Activated CD4-positive, alpha-beta T cell treated with anti-CD3 and anti-CD28 coated beads for 36 hours (primary cell): ENCODE measurements at places on chromosomes 5 and 9. TPM values are rescaled to one million over a fixed set of nuclear protein-coding genes. Genes with fewer than 3 reads are reported as not detected.

ADGRD2 gene
- not detected for total RNA-seq

ZNF658 gene
- total RNA-seq: 2.8 TPM

YIPF5 gene
- 39.1 TPM for total RNA-seq

SHC3 gene
- not detected for total RNA-seq

FLT4 gene
- total RNA-seq: 0.98 TPM

ANKRD34B gene
- total RNA-seq: not detected

AP3B1 gene
- total RNA-seq: 55.7 TPM

DNA sequence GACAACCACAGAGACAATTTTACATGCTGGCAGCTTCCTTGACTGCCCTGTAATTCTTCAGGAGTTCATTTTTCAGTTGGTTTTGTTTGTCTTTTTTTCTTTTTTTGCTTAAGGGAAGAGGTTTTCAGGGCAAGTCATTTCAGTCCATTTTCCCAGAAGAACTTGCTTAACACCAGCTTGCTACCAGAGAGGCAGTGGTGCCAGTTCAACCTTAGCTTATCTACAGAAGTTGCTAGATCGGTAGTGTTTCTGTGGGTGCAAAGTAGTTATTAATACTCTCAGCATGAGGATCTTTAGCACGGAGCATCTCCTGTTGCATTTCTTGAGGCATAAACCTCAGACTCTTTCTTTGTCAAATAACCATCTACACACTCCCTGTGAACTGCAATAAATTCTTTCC lies 1.1 kb downstream of the SPEF2 start:
- H3K27ac ChIP-seq: peak overlapping the region; percentile 99
- peaks cover 36% of the 10 kb centered on the region for H3K4me1 ChIP-seq
- DNase-seq: no peak
- peaks cover 3% of the 10 kb centered on the region for H3K36me3 ChIP-seq
- H3K4me3 ChIP-seq: peak overlapping the region; percentile 83

GRCh38 chr5:72647806-72648205 lies 140.6 kb upstream of the ZNF366 start:
- no peaks in the 10 kb centered on the region for H3K36me3 ChIP-seq
- H3K4me1 ChIP-seq: no peaks in the 10 kb centered on the region
- DNase-seq: no peak

DNA sequence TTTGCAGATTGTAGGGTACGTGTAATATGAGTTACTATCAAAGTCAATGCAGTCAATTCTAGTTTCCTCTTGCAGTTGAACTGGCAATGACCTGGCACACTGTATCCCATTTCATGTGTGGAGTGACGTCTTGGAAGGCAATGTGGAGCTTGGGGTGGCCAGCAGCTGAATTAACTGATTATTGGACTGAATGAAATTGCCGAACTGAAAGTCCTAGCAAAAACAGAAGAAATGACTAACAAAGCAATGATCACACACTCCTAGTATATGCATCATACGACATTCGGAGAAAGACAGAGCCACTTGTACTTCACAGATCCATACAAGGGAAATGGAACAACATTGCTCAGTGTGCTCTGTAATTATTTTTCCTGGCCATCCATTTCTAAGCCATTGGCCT lies 259.1 kb upstream of the DAPK1 start:
- no peak for DNase-seq
- no peaks in the 10 kb centered on the region for H3K4me1 ChIP-seq
- H3K36me3 ChIP-seq: no peaks in the 10 kb centered on the region
- H3K27ac ChIP-seq: no peak overlapping the region
- no peak overlapping the region for H3K4me3 ChIP-seq

DNA sequence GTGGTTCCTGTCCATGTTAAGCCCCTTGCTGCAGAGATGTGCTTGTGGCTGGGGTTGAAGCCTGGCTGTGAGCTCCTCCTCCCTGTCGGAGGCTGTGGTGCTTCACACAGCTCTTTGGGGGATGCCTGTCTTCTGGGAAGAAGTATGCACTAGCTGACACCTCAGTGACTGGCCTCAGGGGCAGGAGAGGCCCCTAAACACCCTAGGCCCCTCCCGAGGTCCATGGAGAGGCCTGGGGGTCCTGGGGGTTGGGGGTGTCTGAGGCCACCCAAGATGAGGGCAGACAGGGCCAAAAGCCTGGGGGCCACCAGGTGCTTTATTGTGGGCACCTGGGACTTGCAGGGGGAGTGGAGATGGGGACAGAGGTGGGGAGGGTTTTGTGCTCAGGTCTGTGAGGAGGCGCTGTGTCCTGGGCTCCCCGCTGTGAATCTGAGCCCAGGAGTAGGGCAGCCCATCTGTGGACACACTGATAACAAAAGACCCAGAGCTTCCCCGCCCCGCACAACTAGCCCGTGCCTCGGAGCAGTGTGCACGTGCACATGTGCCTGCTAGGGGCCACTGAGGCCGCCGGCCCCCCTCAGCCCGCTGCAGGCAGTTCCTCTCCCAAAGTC lies 92.0 kb downstream of the PHF2 start:
- H3K4me1 ChIP-seq: no peaks in the 10 kb centered on the region
- DNase-seq: peak; percentile 2
- no peak overlapping the region for H3K4me3 ChIP-seq
- no peaks in the 10 kb centered on the region for H3K27me3 ChIP-seq
- peaks cover 5% of the 10 kb centered on the region for H3K36me3 ChIP-seq
- no peak overlapping the region for H3K27ac ChIP-seq

- H3K27me3 ChIP-seq: no peaks in the 10 kb centered on the region
- no peaks in the 10 kb centered on the region for H3K36me3 ChIP-seq
- H3K4me3 ChIP-seq: no peak overlapping the region
- H3K4me1 ChIP-seq: no peaks in the 10 kb centered on the region
- no peak for DNase-seq
These were observed 24.0 kb upstream of the TRIM14 start for GRCh38 chr9:98142925-98143481.

DNA sequence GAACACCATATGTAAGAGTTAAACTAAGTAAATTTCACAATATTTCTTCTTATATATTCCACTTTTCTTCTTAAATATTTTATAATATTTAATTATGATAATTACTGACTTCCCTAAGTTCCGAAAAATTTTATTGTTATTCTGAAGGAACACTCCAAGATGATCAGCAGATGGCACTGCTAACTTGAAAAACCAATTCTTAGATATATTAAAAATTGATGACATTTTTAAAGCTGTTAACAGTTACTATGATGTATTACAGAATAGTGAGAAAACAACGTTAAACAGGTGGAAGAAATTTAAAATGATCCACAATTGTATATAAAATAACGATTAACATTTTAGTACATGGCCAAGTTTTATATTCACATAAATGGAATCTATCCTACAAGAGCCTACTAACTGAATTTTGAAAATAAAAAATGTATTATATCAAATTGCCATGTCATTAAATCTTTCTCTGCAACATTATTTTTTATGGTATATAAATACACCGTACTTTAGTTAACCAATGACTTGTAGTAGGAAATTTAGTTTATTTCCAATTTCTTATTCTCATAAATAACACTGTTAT lies 30.1 kb upstream of the MUSK start:
- no peak for DNase-seq
- H3K36me3 ChIP-seq: no peaks in the 10 kb centered on the region
- no peaks in the 10 kb centered on the region for H3K27me3 ChIP-seq
- H3K27ac ChIP-seq: no peak overlapping the region
- no peaks in the 10 kb centered on the region for H3K4me1 ChIP-seq

GRCh38 chr5:88829054-88829453 lies 53.9 kb downstream of the MEF2C start:
- H3K36me3 ChIP-seq: no peaks in the 10 kb centered on the region

DNA sequence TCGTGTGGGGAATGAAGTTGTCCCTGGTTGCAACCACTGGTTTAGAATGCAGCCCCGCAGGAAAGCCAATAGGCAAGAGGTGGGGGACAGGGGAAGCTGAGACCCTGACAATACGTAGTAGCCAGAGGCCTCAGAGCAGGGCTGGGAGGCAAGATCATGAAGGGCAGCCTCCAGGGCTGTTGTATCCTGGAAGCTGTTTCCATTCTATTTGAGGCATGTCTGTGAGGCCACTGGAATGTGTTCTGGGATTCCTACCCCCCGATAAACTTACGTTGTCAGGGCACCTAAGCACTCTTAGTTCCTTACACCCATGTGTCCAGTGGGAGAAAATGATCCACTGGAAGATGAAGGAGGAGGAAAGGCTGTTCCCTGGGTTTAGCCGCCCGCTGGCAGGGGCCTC lies 177.3 kb downstream of the CFAP90 start:
- H3K4me1 ChIP-seq: no peaks in the 10 kb centered on the region
- no peak overlapping the region for H3K27ac ChIP-seq
- H3K27me3 ChIP-seq: no peaks in the 10 kb centered on the region
- no peak overlapping the region for H3K4me3 ChIP-seq
